CD4-positive, alpha-beta T cell (primary cell): ENCODE measurements at places on chromosomes 5 and 9. TPM values are rescaled to one million over a fixed set of nuclear protein-coding genes. Genes with fewer than 3 reads are reported as not detected.

DNA sequence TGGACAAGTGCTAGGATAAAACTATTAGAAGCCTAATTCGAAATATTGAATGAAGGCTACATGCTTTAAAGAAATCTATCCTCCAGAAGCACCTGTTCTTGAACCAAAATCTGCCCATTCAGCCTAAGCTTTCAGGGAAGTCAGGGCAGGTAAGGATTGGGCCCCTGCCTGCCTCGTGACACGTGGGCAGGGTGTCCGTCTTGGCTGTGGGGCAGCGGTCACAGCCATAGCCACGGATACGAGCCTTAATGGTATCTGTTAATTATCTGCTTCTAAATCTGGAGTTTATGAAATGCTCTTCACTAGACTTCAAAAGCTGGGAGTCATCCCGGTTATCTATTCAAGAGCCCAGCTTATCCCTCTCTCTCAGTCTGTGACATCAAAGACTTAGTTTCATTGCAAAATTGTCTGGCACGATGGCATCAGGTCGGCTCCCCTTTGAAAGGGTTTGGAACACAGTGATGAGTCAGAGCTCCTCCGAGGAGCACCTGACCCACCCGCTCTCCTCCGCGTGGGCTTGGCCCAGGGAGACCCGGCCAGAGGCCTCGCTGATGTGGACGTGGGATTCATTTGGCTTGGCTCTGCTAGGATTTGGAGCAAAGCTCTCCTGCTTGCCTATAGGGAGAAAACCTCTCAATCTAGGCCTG lies 135.9 kb downstream of the MACROH2A1 start:
- no peak for DNase-seq

GRCh38 chr9:129886226-129887174 lies 51.2 kb downstream of the USP20 start:
- peak; percentile 57 for DNase-seq

DNA sequence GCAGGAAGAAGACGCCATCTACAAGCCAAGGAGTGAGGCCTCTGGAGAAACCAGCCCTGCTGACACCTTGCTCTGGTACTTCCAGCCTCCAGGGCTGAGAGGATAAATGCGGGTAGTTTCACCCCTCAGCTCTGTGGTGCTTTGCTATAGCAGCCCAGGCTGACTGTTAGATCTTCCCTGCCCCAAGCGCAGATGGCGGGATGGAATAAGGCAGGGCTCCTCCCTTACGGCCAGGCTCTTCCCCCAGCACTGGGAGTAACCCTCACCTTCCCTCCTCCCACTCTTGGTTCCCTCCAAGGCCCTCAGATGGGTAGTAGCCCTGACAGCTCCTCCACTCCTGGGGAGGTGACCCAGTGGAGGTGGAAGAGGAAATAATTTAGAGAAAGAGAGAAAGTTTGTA lies 285.1 kb downstream of the GADD45G start:
- no peak for DNase-seq

DNA sequence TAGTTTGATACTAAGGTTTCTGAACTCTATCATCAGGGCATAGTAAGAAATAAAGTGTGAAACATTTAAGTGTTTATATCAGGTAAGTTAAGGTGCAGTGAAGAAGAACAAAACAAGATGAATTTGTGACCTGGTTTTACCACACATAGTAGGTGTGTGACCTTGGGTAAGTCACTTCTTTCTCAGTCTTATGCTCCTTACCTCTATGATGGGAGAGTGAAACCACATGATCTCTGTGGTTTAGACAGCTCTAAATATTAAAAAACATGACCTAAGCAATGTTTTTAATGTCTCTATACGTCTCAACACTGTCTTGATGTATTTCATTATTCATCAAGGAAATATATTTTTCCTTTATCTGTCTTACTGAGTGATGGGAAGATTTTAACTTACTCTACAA lies 629.6 kb upstream of the DMAC1 start:
- DNase-seq: peak; percentile 36

DNA sequence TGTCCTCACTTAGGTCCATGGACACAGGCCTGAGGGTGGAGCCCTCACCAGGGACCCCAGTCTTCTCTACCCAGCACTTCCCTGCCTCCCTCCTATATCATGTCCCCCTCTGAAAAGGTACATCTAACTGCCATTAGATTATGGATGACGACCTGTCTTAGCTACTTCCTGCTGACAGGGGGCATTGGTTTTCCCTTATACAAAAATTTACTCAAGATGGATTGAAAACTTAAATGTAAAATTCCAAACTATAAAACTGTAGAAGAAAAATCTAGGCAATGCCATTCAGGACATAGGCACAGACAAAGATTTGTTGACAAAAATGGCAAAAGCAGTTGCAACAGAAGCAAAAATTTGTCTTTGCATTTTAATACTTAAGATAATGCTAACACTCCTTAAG lies 623.2 kb upstream of the FAM174A start:
- no peak for DNase-seq

DNA sequence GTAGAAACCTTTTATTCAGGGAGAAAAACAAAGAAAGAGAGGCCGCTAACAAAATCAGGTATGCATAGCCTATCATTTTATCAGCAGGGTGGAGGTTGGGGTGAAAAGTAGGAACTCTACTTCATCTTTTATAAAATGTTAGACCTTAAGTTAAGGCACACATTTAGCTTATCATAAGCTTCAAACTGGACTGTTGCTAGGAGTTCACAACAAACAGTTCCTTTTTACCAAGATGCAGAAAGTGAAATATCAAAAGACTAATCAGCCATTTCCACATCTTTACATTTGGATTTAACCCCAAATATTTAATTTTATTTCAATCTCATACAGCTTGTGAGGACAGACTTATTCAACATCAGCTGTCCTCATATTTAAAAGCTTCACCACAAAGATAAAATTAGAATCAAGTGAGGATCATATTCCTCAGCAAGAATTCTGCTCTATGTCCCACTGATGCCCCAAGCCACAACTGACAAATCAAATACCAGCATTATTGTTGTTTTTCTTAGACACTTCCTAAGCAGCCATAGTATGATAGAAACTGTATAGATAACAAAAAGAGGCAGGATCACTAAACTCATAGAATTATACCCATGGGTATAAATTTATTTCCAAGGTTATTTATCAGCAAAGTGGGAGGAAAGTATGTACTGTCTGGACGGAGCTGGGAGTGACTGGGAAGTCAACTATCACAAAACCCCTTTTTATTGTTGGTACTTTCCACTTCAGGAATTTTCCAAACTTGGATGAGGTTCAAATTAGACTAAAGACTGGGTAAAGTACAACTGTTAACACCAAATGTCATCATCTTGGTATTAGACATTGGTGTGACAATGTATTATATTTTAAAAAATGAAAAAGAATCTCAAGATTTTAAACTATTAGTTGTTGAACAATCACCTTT lies 29.9 kb upstream of the MYOT start:
- no peak for DNase-seq

DNA sequence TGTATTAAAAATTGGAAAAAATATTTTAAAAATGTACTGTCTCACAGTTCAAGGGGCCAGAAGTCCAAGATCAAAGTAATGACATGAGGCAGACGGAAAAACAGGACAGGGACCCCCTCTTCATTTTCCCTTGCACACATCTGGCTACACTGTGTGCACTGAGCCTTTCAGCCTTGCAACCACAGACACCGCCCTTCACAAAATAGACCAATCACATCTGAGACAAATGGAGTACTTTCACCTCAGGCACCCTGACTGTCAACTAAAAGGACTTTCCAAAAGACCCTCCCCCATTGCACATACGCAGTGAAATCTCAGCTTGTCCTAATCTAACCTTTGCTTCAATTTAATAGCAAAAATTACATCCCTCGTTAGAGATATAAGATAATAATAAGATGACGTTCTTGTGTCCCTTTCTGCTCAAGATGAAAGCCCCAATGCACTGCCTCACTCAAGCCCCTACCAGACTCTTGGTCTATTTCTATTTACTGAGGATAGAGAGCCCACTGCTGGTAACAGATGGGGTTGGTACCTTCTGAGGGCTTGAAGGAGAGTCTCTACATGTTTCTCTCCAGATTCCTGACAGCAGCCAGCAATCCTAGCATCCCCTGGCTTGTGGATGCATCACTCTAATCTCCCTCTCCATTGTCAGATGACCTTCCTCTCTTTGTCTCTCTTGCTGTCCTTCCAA lies 514.8 kb upstream of the ADAMTS16 start:
- DNase-seq: no peak

DNA sequence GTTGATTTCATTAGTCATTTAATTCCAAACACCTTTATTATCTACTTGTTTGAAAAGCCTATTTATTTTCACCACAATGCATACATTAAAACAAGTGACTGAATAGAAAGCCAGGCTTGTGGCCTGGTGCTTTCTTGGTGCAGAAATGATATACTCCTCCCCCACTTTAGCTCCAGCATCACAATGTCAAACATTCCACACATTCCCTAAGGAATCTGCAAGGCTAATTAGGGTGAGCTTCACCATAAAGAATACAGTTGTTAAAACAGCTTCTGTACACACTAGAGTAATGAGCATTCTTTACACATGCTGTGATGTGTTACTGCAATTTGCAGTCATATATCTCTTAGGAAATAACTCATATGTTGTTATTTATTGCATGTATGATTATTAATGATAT lies 705.7 kb downstream of the CETN3 start:
- no peak for DNase-seq

- no peak for DNase-seq
Measured at GRCh38 chr5:6404129-6404528, 25.8 kb upstream of the MED10 start.

GRCh38 chr5:172878585-172878932 lies 44.5 kb downstream of the ERGIC1 start:
- no peak for DNase-seq

DNA sequence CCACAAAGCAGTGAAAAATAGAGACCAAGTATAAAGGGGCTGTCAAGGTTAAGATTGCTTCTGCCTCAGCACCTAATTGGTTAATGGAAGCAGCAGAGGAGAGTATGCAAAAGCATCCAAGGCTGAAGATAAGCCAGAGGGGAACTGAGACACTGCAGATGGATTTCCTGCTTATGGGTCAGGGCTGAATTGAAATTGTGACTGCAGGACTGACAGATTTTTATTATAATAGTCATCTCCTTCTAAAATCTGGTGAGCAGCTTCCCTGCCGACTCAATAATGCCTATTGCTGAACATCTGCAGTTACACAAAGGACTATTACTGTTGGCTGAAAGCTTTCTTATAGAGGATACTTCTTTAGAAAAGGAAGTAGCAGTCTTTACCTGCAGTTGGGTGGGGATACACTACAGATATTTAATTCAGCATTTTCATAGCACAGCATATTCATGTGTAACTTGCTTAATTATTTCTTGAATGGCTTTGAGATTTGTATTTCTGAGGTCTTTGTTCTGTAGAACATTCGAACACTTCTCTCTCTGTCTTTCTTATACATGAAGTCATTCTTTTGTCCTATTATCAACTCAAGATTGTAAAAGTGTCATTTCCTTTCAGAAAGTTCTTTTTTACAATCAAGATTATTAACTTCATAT lies 363.0 kb upstream of the RIOK2 start:
- no peak for DNase-seq

GRCh38 chr5:67983251-67984110 lies 232.1 kb upstream of the PIK3R1 start:
- DNase-seq: no peak

DNA sequence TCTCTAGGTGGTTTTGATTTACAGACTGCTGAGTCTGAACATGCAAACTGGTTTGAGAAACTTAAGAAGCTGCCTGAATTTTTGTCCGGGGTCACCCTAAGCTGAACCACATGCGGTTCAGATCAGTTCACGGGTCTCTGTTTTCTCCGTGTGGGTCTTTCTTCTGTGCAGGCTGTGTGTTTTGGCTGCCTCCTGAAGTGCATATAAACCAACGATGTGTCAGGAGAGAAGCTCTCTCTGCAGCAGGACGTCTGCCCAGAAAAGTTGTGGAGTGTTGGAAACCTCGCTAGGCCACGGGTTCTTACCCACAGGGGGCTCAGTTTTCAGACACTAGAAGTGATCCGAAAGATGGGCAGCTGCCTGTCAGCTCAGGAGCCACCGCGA lies 364.2 kb downstream of the IRX2 start:
- no peak for DNase-seq

DNA sequence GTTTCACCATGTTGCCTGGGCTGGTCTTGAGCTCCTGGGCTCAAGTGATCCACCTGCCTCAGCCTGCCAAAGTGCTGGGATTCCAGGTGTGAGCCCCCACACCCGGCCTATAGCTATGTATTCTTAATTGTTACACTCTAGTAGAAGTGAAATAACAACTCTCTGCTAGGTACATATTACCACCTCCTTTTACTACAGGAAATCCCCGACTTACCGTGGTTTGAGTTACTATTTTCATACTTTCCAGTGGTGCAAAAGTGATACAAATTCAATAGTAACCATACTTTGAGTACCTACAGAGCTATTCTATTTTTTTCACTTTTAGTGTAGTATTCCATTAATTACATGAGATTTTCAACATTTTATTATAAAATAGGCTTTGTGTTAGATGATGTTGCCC lies 719 bp downstream of the ARL14EPL start:
- DNase-seq: no peak

GRCh38 chr5:14405706-14406553 lies 175.7 kb upstream of the OTULINL start:
- no peak for DNase-seq

DNA sequence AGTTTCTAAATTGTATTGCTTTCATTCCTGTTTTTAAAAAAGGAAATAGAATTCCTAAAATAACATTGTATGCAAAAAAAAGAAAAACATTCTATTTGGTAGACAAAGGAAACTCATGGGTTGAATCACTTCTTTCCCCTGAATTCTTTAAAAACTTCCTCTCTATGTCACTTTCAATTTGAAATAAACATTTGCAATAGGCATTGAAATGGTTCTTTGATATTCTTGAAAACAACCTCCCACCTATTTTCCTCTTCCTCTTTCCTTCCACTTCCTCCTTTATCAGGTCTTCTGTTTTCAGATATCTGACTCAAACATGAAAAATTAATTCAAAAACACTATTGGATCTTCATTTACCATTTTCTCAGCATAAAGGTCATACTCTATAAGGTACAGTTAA lies 442.0 kb upstream of the MEF2C start:
- no peak for DNase-seq

- no peak for DNase-seq
Measured at GRCh38 chr5:133489632-133490031, 122.7 kb downstream of the FSTL4 start.

DNA sequence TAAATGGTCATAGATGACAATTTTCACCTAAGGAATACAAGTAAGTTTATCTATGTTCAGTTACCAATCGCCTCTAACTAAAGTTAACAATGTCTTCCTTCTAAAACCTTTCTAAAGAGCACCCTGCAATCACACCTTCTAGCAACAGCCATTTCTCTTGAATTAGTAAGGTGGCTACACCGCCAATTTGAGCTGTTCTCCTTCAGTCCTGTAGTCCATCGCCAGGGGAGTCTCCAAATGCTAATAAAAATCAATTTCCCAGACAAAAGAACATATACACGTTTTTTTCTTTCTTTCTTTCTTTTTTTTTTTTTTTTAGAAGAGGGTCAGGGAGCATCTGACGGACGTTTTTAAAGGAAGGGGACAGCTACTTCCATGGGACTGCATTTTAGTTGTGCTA lies 729 bp upstream of the RORB start:
- no peak for DNase-seq

The PCDHGA8 gene
- not detected for total RNA-seq

The AOPEP gene
- total RNA-seq: 6.9 TPM

The ENTPD2 gene
- total RNA-seq: not detected

The PKN3 gene
- 0.95 TPM for total RNA-seq

The CNTRL gene
- 38.1 TPM for total RNA-seq

The STK32A gene
- not detected for total RNA-seq

The TMEM252 gene
- not detected for total RNA-seq

The PLAC8L1 gene
- not detected for total RNA-seq

The RNF224 gene
- total RNA-seq: 0.14 TPM

The AGTPBP1 gene
- 55.2 TPM for total RNA-seq

The GFI1B gene
- 0.58 TPM for total RNA-seq
